ENCODE measurements at places on chromosomes 1 and 21. TPM values are rescaled to one million over a fixed set of nuclear protein-coding genes. Genes with fewer than 3 reads are reported as not detected.

The HCRTR1 gene
- total RNA-seq = not detected

The SLC45A1 gene
- total RNA-seq = 2.9 TPM

The OR2L8 gene
- total RNA-seq = not detected

The BRWD1 gene
- 42.2 TPM for total RNA-seq

The KRTAP12-1 gene
- total RNA-seq = not detected

The C1orf141 gene
- total RNA-seq = not detected

The AVPR1B gene
- not detected for total RNA-seq

The KCNK2 gene
- total RNA-seq = 0.68 TPM

All from gastrocnemius medialis (tissue), 4 donors.